Memory B cell (primary cell): ENCODE measurements at places on chromosomes 12 and 14.

- no peak for DNase-seq
Observed at GRCh38 chr12:58026426-58026825, 85.1 kb downstream of the ATP23 start.

GRCh38 chr14:51578853-51579252 lies 72.9 kb upstream of the FRMD6 start:
- no peak for DNase-seq

- no peak for DNase-seq
Observed at GRCh38 chr12:3335078-3335487, 155.9 kb upstream of the PRMT8 start.

DNA sequence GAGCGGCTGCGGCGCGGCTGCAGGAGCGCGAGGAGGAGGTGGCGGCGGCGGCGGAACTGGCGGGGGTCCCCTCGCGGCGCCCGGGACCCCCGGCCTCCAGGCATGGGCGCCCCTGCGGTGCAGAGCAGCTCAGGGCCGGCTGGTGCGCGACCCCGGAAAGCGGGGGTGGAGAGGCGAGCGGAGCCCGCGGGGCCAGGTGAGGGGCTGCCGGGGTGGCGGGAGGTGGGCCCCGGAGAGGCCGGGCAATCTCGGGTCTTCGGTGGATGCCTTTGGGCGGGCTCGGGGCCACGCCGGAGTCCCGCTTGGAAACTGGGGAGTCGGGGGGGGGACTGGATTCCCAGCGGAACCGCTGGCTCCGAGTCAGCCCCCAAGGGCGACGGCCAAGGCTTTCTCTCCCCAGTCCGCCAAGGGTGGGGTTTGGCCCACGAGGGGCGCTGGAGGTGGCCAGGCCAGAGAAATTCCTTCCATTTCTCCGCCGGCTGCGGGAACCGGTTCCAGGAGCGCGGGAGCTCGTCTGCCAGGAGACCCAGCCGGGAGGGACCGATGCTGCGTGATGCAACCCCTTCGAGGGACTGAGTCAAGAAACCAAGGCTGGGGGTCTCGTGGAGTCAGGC lies 13.9 kb upstream of the NR4A1 start:
- peak; percentile 54 for DNase-seq

DNA sequence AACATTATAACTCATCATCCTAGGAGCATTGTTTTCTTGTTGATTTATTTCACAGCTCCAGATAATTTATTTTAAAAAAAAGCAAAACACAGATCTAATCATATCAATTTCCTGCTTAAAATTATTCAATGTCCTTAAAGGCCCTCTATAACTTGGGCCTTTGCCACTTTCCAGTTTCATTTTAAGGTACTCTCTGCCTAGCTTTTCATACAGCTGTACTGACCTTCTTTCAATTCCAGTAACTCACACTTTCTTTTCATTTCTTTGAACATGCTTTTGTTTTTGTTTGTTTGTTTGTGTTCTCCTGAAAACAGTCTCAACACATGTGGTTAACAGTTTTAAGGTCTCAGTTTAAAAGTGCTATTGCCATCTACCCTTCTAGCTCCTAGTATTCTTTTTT lies 281.9 kb downstream of the ACSS3 start:
- DNase-seq: no peak

DNA sequence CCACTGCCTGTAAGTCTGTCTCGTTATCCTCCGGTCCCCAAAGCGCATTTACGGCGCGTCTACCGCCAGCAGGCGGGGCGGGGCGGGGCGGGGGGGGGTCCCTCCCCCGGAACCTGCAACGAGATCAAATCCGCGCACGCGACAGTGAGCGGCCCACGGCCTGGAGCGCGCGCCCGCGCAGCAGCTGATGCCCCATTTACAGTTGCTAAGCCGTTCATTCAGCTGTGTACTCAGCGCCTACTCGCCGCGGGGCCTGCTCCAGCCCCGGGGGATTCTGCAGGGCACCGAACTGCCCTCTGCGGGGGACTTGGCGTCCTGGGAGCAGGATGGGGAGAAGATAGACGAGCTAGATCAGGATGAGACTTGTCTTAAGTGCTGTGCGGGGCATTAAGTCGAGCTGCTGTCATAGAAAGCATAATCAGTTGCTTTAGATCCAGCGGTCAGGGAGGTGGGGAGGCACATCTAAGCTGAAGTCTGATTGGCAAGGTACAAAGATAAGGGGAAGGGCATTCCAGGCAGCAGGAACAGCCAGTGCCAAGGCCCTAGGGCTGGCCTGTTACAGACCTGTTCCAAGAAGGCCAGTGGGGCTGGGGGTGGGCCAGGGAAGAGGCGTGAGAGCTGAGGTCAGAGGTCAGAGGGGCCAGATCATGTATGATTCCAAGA lies 1.4 kb upstream of the CCDC85C start:
- peak; percentile 63 for DNase-seq

GRCh38 chr12:26622601-26623000 lies 210.4 kb downstream of the ITPR2 start:
- no peak for DNase-seq

DNA sequence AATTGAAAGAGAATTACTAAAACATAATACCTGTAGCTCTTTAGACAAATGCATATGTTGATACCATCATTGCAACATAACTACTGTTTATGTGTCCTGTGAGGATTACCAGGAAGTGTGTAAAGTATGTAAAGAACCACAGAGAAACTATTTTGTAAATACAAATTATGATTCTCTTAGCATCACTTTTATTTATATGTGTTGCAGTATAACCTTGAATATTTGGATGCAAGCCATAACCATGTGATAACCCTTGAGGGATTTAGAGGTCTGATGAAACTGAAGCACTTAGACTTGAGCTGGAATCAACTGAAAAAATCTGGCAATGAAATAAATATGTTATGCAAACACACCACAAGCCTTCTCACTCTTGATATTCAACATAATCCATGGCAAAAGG lies 77.5 kb downstream of the LRRC9 start:
- no peak for DNase-seq

DNA sequence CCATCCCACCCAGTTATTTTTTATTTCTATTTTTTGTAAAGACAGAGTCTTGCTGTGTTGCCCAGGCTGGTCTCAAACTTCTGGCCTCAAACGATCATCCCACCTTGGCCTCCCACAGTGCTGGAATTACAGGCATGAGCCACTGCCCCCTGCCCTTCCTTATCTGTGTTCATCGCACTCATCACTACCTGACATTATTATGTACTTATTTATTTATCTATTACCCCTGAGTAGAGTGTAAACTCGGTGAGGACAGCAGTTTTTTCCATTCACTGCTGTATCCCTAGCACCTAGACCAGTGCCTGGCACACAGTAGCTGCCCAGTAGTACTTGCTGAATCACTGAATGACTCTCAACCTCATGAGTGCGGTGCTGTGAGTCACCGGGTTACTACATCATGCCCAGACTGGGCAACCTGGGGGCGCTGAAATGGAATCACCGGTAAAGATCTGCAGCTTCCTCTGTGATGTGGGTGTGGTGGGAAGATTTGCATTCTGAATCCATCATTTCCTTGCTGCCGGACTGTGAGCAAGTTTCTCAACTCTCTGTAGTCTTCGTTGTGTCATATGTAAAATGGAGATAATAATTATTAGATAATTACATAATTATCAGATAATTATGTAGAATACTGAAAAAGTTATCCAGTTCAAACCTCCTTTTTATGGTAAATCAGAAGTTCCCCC lies 81.9 kb upstream of the USP44 start:
- no peak for DNase-seq

- DNase-seq: no peak
Observed at GRCh38 chr14:97276573-97276972, 479.4 kb downstream of the VRK1 start.

DNA sequence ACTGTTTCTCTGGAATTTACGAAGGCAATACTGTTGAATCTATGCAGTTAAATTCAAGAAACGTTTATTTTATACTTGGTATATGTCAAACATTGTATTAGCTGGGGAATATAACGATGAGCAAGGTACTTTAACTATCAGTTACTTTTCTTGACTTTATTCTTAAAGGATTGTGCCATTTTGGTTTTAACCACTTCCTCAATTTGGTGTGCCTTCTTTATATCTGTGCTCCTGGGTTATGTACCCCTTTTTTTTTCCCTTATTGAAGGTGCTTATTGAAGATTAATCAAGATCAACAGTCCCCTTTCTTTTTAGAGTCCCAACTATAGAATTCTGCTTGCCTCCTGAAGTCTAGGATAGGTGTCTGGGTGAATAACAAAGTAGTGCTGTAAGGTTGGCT lies 5.8 kb downstream of the RAB21 start:
- DNase-seq: no peak

DNA sequence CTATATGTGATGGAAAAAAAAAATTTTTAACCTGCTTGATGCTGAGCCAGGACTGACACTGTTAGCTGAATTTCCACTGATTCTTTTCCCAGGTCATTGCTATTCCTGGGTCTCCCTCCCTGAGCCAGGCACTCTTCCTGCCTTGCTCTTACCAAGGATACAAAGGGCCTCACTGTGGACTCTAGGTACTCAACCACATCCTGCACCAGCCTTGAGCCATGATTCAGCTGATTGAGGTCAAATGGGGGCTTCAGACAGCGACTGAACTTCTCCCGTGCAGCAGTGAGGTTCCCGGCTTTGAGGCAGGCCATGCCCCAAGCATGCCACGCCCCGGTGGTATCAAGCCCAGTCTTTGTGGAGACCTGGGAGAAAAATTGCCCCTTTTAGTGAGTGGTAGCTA lies 54.3 kb downstream of the ZFYVE26 start:
- DNase-seq: no peak

GRCh38 chr12:56053407-56053893 lies 11.7 kb downstream of the RPS26 start:
- DNase-seq: no peak

GRCh38 chr12:123120452-123121166 lies 30.3 kb downstream of the PITPNM2 start:
- DNase-seq: no peak

DNA sequence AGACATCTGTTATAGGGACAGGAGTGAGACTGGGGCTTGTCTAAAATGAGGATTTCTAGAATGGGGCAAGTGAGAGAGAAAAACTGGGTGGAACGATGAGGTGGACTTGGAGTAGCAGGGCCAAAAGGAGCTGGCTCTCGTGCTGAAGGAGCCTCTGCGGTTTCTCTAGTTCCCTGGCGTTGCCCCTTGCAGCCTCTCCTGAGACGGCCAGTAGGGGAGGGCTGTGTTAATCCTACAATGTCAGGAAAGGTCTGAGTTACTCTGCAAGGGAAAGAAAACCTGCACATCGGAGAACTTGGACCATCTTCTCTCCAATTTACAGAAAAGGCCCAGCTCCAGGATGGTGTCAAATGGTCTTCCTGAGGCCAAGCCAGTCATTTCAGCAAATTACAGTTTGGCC lies 963.8 kb upstream of the FLRT2 start:
- DNase-seq: no peak

- DNase-seq: no peak
Observed at GRCh38 chr12:4116251-4117111, 157.1 kb upstream of the CCND2 start.

DNA sequence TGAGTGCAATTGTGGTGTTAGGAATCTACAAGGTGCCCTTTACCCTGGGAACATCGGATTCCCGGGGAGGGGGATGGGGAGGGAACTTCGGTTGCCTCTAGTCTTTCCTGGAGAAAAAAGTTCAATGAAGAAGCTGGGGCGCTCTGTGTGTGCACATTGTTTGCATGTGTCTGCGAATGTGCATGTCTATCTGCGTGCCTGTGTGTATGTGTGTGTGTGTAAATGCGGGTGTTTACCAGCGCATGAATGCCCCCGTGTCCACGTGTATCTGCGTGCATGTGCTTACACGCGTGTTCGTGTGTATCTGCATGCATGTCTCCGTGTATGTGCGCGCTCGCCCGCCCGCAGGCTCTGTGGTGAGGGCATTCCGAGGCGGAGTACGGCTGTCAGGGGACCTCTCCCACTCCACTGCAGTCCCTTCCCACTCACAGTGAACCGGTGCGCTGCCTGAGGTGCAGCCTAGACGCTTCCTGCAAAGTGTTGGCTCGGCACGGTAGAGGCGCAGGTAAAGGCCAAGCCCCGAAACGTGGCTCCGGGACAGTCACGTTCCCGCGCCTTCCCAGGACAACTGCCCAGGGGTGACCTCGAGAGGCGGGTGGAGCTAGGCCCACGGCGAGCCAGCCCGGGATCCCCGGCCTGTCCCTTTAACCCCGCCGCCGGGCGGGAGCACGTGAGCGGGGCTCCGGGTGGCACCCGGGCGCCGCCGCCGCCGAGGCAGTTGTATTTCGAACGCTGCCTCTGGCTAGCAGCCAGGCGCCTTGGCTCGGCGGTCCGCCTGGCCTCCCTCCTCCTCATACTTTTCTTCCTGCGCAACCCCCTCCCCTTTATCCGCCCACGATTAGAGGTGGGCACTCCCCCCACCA lies 539 bp upstream of the HMGA2 start:
- no peak for DNase-seq

- no peak for DNase-seq
Observed at GRCh38 chr12:97837401-97837800, 374.8 kb downstream of the RMST start.

DNA sequence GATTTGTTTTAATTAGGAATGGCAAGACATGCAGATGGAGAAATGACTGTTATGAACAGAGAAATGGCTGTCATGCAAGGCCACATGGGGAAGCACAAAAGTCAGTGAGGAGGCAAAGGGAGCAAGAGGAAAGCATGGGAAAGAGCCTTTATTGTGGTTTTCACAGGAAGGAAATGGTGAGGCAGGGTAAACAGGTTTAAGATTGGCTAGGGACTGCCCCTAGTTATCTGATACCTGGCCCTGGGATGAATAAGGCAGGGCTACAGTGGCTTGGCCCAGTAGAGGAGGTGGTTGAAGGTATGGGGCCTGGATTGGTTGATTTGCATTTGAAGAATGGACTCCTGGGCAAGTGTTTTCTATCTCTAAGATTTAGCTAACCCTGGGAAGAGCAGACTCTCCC lies 168.7 kb upstream of the CNOT2 start:
- DNase-seq: no peak

- DNase-seq: no peak
Observed at GRCh38 chr14:56860441-56860840, 50.2 kb upstream of the OTX2 start.

- DNase-seq: no peak
Observed at GRCh38 chr12:99053616-99054362, 408.7 kb downstream of the APAF1 start.

DNA sequence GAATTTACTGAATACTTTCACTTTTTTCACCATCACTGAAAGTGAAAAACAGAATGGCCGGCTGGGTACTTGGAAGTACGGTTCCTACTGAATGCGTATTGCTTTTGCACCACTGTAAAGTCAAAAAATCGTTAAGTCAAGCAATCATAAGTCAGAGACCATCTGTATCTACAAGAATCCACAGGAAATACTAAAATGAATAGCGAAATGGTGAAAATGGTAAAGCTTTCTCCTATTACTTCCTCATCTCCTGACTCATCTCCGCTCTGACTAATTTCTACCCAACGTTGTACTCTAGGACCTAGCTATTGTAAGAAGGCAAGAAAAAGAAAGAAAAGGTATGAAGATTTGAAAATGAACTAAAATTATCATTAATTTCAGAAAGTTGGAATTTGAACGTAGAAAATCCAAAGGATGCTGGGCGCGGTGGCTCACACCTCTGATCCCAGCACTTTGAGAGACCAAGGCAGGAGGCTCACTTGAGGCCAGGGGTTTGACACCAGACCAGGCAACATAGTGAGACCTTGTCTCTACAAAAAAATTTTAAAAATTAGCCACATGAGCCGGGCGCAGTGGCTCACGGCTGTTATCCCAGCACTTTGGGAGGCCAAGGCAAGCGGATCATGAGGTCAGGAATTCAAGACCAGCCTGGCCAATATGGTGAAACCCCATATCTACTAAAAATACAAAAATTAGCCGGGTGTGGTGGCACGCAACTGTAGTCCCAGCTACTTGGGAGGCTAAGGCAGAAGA lies 5.3 kb upstream of the CDCA4 start:
- DNase-seq: no peak
